ENCODE measurements at places on chromosomes 16 and 17.

GRCh38 chr17:61219460-61219859 is 180.2 kb upstream of the TBX2 start:
- no peak for DNase-seq

DNA sequence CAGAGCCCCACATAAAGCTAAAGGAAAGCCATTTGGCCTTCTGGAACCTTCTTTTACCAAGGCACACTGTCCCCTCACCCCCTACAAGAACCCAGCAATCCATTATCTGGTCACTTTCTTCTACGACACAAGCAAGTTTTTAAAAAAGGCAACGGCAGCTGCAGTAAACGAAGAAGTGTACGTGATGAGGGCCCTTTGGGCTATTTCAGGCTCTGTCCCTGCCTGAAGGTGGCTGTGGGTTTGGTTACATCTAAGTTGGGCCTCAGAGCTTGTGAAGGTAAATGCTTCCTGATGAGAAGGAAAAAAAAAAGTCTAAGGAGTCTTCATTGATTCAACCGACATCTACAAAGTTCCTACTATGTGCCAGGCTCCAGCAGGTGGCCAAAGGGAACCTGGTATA is 35.4 kb downstream of the XYLT1 start:
- no peak for DNase-seq

DNA sequence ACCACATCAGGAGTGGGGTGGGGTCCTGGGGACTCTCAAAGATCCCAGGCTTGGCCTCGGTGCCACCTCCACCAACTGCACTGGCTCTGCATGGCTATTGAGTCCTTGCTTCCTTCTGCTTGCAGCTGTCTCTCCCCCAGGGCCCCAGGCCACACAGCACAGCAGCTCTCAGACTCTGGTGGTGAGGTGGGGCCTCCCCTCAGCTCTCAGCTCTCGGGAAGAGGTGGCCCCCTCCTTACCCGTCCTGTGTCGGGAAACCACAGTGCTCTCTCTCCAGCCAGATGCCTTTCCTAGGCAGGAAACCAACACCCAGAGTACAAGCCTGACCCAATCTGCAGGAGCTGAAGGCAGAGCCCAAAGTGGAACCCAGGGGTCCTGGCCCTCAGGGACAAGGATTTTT is 18.5 kb downstream of the SRCIN1 start:
- DNase-seq, result no peak

GRCh38 chr16:27571433-27572326 is 21.7 kb downstream of the KATNIP start:
- DNase-seq, result no peak
